A673 (cell line): ENCODE measurements at places on chromosomes 1 and 21. TPM values are rescaled to one million over a fixed set of nuclear protein-coding genes. Genes with fewer than 3 reads are reported as not detected.

GRCh38 chr1:115190540-115191170, 101.4 kb upstream of the TSPAN2 start:
- DNase-seq: no peak

Gene PRAMEF25
- not detected in 2 replicates for total RNA-seq

- peak; percentile 87 for DNase-seq
These were observed 255.9 kb downstream of the NFIA start for GRCh38 chr1:61337981-61338848.

Gene TMPRSS3
- not detected in 2 replicates for total RNA-seq

Gene TBX15
- 0.31 and 0.32 TPM in 2 replicates for total RNA-seq

- DNase-seq: peak; percentile 18
These were observed 43.0 kb downstream of the PLXNA2 start for GRCh38 chr1:208201229-208201628.

DNA sequence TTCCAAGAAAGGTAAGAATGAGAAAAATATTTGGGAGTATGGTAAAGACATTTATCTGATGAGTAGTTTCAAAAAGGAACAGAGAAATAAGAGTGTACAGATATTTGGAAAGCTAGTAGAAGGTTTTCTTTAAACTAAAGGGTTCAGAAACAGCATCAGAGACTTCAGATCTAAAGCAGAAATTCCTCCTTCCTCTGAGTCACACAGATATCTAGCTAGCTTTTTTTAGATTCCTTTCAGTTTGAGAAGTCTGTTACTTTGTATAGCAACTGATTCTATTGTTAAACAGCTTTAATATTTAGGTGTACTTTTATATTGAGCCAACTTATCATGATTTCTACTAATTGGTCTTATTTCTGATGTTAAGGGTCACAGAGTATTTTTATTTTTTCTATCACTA, 4.7 kb downstream of the AMY2B start:
- no peak for DNase-seq
